ENCODE measurements at places on chromosomes 6 and 20. TPM values are rescaled to one million over a fixed set of nuclear protein-coding genes. Genes with fewer than 3 reads are reported as not detected.
A peak's percentile ranks its signal among the peaks of the same experiment; 100 is the strongest.

Gene MCHR2
- not detected for polyA plus RNA-seq

Gene CALHM5
- polyA plus RNA-seq = 3.8 TPM

Gene DPPA5
- polyA plus RNA-seq = not detected

Gene KIF25
- 13.3 TPM for polyA plus RNA-seq

Gene TRIM31
- polyA plus RNA-seq = 0.54 TPM

- DNase-seq = no peak
Observed at GRCh38 chr6:157221817-157222175, 101.5 kb downstream of the TMEM242 start.

GRCh38 chr6:122861594-122861993, 72.5 kb downstream of the SMPDL3A start:
- DNase-seq = no peak

DNA sequence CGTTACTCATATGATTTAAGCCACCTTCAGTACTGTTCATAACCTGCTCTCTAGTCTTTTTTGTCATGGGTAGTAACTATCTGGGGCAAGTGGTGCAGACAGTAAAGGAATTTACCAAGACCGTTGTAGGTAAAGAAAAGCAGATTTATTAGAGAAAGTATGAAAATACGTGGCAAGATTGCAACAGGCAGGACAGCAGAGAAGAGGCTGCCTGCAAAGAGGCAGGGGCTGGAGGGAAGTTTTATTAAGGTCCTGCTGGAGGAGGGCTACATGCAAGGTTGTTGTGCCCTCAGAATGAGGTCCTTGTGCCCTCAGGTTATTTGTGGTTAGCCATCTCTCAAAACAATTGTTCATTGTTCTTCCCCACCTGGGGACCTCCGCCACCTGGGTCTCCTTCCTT, 444.3 kb downstream of the BCKDHB start:
- no peak for DNase-seq

DNA sequence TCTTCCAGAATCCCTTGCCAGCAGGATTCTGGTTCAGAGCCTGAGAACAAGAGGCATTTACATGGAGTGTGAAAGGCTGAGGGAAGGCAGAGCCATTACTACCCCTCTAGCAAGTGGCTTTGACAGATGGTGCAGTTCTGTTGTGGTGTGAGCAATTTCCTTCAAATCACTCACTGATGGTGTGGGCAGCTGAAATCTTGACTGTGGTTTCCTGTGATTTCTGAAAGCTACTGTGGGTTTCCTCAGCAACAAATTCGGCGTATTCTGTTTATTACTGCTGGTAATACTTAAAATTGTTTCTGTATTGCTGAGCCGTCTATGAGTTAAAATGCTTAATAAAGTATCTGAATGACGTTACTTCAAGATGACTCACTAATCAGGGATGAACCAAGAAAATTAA, 181.5 kb upstream of the TCF21 start:
- no peak for DNase-seq

DNA sequence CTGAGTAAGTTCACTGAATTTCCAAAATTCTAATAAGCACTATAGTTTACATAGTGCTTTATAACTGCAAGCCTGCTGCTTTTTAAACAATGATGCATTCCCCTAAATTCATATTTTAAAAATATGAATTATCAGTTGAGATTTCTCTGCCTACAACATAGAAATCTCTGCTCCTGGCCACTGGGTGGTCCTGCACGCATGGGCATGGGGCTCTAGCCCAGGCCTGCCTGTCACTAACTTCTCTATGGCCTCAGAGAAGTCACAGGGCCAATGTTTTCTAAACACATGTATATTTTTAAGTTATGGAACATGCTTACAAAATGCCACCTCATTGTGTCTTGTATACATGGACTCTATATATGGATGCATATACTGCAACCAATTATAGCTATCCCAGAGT, 211.0 kb downstream of the FOXC1 start:
- no peak for DNase-seq

GRCh38 chr6:19169366-19169765, 667.8 kb upstream of the ID4 start:
- DNase-seq = no peak

DNA sequence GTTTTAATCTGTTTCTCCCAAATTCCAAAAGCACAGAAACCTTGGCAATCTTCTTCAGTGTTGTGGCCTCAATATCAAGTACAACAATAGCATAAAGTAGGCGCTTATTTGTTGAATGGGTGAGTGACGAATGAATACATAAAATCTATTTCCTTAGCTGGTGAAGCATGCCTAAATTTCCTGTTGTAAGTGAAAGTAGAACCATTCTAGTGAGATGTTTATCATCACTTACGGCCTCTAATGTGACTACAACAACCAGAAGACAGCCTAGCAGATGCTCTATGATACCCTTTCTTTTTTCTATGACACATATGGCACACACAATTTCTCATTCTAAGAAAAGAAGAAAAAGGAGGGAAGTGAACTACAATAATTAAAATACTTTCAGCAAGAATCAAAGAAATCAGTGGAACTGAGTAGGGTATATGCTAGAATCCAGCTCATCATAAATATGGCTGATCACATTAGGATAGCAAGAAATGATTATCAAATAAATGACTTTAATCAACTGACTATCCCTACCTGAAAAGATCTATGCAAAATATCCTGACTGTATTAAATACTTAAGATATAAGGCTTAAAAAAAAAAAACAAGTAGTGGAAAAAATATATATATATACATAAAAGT, 67.4 kb downstream of the BTBD9 start:
- DNase-seq = no peak

DNA sequence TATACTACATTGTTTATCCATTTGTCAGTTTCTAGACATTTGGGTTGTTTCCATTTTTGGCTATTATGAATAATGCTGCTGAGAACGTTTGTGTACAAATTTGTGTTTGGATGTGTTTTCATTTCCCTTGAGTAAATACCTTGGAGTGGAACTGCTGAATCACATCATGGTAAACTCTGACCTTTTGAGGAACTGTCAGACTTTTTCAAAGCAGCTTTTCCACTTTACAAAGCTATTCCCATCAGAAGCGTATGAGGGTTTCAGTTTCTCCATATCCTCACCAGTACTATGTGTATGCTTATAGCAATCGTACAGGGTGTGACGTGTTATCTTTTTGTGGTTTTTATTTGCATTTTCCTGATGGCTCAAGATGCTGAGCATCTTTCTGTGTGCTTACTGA, 103.7 kb downstream of the MYO6 start:
- DNase-seq = no peak

GRCh38 chr6:32177183-32177787, 920 bp upstream of the RNF5 start:
- DNase-seq = no peak

DNA sequence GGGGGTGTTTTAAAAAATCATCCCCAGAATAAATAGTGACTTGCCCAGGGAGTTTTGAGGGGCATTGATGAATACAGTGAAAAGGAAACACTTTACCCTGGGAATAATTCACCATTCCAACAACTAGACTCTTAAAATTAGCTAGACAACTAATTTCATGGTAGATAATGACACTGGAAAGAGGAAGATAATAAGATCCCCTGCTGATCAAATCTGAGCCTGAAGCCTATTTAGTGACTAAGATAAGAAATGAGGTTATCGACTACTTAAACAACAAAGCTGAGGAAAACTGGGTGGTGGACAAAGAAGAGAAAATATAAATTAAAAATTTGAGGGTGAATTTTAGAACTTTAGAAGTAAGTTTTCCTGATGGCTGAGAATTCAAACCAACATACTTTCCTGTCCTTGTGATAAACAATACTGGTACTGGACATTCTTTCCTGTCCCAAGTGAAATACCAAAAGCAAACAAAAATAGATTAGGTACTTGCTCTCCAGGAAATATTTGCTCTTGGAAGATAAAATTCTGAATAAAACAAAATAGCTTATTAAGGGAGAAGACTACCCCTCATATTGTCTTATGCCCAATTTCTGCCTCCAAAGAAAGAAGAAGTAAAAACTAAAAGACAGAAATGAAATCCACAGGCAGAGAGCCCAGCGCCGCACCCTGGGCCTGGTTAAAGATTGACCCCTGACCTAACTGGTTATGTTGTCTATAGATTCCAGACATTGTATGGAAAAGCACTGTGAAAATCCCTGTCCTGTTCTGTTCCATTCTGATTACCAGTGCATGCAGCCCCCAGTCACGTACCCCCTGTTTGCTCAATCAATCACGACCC, 64.0 kb upstream of the ADGRF4 start:
- no peak for DNase-seq

DNA sequence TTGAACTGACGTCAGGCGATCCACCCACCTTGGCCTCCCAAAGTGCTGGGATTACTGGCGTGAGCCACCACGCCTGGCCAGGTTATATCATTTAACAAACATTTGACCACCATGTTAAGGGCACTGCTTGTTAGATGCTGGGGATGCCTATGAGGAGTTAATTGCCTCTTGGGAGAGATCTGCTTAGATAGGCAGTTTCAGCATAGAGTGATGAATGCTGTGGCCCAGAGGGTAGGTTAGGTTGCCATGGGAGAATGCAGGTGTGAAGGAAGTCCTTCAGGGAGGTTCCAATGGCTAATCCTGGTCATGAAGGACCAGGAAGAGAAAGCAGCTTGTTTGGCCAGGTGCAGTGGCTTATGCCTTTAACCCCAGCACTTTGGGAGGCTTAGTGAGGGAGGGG, 17.0 kb downstream of the PHF20 start:
- no peak for DNase-seq

- DNase-seq = no peak
Observed at GRCh38 chr20:38818113-38819065, 12.9 kb downstream of the PPP1R16B start.

- no peak for DNase-seq
Observed at GRCh38 chr20:52975803-52976531, 3.8 kb downstream of the TSHZ2 start.

GRCh38 chr20:4244700-4245485, 229.5 kb upstream of the RNF24 start:
- DNase-seq = peak; percentile 86

DNA sequence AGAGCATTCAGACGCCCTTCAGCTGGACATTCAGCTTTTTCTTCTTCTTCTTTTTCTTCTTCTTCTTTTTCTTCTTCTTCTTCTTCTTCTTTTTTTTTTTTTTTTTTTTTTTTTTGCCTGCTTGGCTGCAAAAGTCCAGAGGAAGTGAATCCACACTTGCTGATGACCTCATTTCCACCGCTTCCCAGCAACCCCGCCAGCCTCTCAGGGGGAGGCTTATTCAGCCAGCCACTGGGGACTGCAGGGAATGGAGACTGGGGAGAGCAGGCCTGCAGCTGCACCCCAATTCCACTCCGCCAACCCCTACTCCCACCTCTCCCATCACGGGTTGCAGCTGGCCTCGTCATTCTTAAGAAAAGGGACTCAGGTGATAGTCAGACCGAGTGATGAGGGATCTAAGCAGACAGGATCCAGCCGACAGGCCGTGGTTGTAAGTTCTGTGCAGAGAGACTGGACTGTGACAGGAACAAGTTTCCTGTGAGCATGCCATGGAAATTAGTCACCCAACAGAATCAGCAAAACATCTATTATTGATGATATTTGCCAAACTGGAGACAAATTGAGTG, 59.0 kb upstream of the QKI start:
- no peak for DNase-seq

- no peak for DNase-seq
Observed at GRCh38 chr6:137731600-137731959, 135.5 kb upstream of the TNFAIP3 start.

DNA sequence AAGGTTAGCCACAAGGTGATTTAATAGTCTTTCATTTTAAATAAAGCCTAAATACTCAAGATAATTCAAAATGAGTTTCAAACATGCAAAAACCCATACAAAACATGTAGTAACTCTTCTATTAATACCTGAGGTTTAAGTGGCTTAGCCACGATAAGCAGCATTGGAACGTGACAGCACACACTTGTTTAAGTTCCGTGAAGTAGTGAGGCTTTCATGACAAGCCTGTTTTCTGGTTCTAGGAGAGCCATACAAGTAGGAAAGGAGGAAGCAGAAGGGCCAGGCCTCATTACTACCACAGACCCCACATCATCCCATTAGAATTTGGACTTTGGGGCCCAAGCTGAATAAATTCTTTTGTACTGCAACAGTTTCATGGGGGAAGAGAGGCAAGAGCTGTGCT, 54.3 kb upstream of the PRND start:
- no peak for DNase-seq

DNA sequence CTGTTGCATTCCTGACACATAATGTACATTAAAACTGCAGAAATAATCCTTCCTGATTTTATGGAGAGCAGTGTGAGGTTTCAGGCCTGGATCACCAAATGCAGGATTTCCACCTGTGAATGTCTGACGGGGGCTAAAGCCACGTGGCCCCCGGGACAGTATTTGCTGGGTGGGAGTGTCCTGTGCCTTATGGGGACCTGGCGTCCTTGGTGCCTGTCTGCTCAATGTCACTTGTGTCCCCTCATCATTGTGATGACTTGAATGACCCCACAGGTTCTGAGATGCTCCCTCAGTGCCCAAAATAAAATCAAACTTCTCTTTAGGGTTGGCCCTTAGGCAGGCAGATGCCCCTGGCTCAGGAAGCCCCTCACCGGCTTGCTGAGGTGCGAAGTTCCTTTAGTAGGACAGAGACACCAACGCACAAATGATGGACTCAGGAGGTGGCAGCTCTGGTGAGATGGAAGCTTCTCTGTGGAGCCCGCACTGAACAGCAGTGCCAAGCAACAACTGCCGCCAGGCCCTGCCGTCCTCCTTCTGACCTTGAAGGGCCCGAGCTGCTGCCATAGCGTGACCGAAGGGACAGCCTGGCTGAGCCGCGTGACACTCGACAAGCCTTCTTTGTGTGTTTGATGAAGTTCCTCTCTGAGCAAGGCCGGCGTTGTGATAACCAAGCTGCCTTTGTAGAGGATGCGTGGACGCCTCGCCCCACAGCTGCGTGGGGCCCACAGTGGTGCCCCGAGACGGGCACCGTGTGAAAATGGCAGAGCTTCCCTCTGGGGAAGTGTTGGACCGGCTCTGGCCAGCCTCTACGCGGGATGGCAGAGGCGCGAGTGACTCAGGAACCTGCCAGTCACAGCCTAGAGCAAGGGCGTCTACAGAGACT, 30.9 kb downstream of the FRMD1 start:
- no peak for DNase-seq

DNA sequence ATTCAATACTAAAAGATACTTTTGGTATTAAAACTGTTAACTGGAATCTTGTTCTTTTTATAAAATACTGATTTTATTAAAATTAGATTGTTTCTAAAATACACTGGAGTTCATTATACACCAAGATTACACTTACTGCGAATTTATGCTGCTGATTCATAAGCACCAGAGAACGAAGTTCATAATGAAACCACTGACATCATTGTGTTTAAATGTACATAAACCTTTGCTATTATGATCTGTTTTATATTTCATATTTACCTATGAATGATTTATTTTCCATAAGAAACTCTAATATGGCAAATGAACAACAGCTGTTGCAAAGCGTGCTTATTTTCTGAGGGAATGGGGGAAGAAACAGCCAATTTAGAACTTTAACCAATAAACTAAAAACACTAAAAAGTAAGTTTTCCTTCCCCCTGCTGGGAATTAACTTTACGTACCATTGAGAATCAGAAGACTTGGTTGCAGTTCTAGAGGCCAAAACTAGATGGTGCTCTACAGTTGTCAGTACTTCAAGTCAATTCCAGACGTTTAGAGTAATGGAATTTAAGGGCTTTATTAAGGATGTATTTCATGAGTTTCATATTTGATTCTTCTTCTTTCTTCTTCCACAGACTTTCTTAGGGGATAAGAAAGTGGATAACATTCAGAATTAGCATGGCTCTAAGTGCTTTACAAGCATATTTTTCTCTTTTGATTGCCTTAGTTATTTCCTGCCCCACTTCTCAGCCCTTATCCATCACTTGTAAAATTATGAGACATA, 30.8 kb upstream of the COL19A1 start:
- DNase-seq = peak; percentile 72

GRCh38 chr6:509676-510075, 118.1 kb downstream of the IRF4 start:
- DNase-seq = no peak
